ENCODE measurements at places on chromosomes 7 and 10.
A peak's percentile ranks its signal among the peaks of the same experiment; 100 is the strongest.

GRCh38 chr10:102581981-102582580 lies 62.2 kb upstream of the TRIM8 start:
- no peak overlapping the region for H3K4me3 ChIP-seq
- H3K27me3 ChIP-seq = no peaks in the 10 kb centered on the region
- H3K36me3 ChIP-seq = no peaks in the 10 kb centered on the region
- H3K27ac ChIP-seq = peak overlapping the region; percentile 81

DNA sequence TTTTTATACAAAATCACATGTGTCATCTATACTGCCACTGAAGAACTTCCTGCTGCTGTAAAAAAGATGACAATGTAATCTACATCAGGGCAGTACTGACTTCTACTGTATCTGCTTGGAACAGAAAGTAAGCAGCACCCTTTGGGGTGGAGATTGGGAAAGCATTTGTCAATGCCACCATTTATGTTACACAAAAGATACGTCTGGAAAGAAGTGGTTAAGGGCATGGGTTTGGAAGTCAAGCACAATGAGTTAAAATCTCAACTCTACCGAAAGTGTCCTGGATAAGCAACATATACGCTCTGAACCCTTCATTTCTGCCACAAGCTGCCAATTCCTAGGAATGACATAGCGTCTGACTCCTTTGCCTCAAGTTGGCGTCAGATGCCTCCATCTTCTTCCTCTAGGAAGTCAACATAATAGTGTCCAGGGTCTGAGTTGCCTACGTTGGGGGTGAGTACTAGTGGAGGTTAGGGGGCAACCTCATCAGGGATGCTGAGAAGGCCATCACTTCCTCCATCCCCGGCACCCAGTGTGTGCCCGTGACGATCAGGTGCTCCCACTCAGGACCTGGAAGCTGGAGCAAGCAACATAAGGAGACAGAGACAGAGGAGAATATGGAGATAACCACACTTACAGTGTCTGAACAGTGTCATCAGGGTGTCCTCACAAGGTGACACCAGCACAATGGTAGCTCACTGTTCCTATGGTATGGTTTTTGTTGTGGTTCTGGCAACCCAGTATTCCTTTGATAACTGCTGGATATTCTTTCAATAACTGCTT lies 58.3 kb downstream of the SGMS1 start:
- peaks cover 2% of the 10 kb centered on the region for H3K4me1 ChIP-seq
- no peaks in the 10 kb centered on the region for H3K27me3 ChIP-seq

GRCh38 chr10:26112532-26112931 lies 104.0 kb upstream of the GAD2 start:
- no peak overlapping the region for H3K4me3 ChIP-seq
- no peak for DNase-seq
- H3K27me3 ChIP-seq = no peaks in the 10 kb centered on the region
- H3K4me1 ChIP-seq = no peaks in the 10 kb centered on the region
- no peak overlapping the region for H3K27ac ChIP-seq

GRCh38 chr7:133117452-133117851 lies 35.6 kb upstream of the CHCHD3 start:
- H3K4me1 ChIP-seq = no peaks in the 10 kb centered on the region
- H3K27me3 ChIP-seq = no peaks in the 10 kb centered on the region
- no peak overlapping the region for H3K27ac ChIP-seq
- H3K4me3 ChIP-seq = no peak overlapping the region
- peak; percentile 76 for DNase-seq

GRCh38 chr10:92697663-92698511 lies 8.1 kb downstream of the HHEX start:
- no peaks in the 10 kb centered on the region for H3K36me3 ChIP-seq
- H3K27me3 ChIP-seq = peaks cover 83% of the 10 kb centered on the region
- DNase-seq = no peak
- peaks cover 16% of the 10 kb centered on the region for H3K4me1 ChIP-seq
- H3K27ac ChIP-seq = no peak overlapping the region
- H3K4me3 ChIP-seq = no peak overlapping the region

DNA sequence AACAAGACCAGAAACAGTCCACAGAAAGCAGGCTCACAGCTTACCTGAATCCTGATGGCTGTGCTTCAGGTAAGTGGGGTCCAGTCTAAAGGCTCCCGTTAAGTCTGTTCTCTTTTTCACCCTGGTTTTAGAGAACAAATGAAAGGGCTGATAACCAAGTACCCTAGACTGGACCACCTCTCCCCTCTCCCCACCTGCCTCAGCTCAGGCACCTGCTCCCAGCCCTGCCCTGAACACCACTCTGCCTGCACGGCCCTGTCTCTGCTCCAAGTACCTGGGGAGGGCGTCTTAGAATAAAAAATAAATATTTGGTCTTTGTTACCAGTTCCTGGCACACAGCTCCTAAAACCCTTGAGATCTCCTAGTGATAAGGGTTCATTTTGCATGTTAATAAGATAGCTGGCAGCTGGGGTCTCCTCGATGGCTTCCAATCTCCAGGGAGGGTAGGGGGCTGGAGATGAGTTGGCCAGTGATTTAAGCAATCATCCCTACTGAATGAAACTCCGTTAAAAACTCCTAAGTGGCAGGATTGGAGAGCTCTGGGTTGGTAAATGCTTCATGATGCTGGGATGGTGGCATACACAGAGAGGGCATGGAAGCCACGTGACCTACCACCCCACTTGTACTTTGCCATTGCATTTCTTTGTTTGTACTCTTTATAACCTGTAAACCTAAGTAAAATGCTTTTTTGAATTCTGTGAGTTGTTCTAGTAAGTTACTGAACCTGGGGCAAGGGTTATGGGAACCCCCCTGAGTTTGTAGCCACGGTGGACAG lies 29.8 kb upstream of the FIGNL1 start:
- no peak for DNase-seq
- H3K4me1 ChIP-seq = no peaks in the 10 kb centered on the region
- H3K4me3 ChIP-seq = no peak overlapping the region
- no peaks in the 10 kb centered on the region for H3K27me3 ChIP-seq
- H3K36me3 ChIP-seq = no peaks in the 10 kb centered on the region

- H3K27me3 ChIP-seq = no peaks in the 10 kb centered on the region
- peaks cover 3% of the 10 kb centered on the region for H3K4me1 ChIP-seq
- no peak overlapping the region for H3K27ac ChIP-seq
- H3K36me3 ChIP-seq = peaks cover 30% of the 10 kb centered on the region
- DNase-seq = no peak
These were observed 71.6 kb upstream of the GJD4 start for GRCh38 chr10:35533565-35533964.

- DNase-seq = no peak
- no peak overlapping the region for H3K4me3 ChIP-seq
- H3K4me1 ChIP-seq = no peaks in the 10 kb centered on the region
- H3K27me3 ChIP-seq = no peaks in the 10 kb centered on the region
These were observed 704.0 kb upstream of the LRRN3 start for GRCh38 chr7:110386913-110387312.

DNA sequence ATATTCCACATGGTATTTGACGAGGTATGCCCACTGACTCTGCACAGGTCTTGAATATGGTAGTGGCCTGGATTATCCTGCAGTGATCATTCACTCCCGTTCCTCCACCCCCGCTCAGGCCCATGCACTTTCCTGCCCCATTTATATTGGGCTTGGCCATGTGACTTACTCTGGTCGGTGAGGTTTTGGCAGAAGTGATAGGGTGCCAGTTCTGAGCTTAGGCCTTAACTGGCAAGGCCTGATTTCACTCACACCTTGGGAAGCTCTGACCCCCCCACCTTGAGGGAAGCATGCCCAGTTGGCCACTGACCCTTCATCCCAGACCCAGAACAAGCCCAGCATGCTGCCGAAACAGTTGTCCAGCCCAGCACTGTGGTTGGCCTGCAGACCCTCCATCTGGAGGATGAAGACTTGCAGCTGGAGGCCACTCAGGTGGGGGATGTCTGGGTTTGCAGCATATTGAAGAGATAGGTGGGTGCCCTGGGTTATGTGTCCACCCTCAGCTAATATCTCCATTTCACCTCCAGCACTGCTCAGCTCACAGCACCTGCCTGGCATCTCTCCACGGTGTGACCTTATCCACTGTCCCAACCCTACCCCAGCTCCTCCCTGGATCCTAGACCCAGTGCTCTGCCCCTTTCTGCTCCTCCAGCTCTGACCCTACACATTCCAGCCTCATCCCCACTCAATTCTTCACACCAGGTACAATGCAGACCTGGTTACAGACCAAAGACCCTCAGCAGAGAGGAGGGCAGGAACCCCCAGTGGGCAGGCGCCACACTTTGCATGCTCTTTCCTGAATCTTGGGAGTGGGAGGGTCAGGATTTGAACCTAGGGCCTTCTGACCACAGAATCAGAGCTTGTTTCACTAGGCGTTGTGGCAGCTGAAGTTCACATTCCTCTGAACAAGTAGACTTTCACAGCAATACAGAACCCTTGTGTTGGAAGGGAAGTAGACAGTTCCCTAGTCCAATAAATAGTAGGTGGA lies 138.1 kb upstream of the CHST15 start:
- peaks cover 2% of the 10 kb centered on the region for H3K27me3 ChIP-seq
- no peaks in the 10 kb centered on the region for H3K36me3 ChIP-seq
- no peak overlapping the region for H3K27ac ChIP-seq
- H3K4me3 ChIP-seq = no peak overlapping the region
- H3K4me1 ChIP-seq = no peaks in the 10 kb centered on the region

GRCh38 chr7:87058744-87059524 lies 520 bp downstream of the ELAPOR2 start:
- no peaks in the 10 kb centered on the region for H3K36me3 ChIP-seq
- H3K27me3 ChIP-seq = no peaks in the 10 kb centered on the region
- H3K27ac ChIP-seq = peak overlapping the region; percentile 12
- H3K4me1 ChIP-seq = peaks cover 7% of the 10 kb centered on the region

DNA sequence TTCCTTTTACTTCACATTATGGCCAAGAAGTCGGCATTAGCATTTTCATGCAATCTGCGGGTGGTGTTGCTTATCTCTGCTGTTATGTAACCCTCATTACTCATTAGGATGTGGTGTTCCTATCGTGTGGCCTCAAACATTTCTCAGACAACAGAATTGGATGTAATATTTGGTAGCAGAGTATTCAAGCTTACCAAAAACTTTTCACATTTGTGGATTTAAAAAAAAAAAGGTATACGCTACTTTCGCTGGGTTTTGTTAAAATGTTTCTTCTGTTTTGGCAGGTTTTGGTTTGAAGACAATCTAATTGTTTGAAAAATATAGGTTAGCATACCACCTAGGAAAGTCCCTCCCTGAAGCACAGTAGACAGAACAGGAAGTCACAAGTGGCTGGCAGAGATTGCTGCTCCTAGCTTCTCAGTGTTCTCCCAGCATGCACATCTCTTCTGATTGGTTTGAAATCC lies 128.8 kb downstream of the GATA3 start:
- H3K27ac ChIP-seq = no peak overlapping the region
- no peaks in the 10 kb centered on the region for H3K27me3 ChIP-seq
- no peaks in the 10 kb centered on the region for H3K36me3 ChIP-seq
- H3K4me3 ChIP-seq = no peak overlapping the region
- no peaks in the 10 kb centered on the region for H3K4me1 ChIP-seq
- DNase-seq = no peak

DNA sequence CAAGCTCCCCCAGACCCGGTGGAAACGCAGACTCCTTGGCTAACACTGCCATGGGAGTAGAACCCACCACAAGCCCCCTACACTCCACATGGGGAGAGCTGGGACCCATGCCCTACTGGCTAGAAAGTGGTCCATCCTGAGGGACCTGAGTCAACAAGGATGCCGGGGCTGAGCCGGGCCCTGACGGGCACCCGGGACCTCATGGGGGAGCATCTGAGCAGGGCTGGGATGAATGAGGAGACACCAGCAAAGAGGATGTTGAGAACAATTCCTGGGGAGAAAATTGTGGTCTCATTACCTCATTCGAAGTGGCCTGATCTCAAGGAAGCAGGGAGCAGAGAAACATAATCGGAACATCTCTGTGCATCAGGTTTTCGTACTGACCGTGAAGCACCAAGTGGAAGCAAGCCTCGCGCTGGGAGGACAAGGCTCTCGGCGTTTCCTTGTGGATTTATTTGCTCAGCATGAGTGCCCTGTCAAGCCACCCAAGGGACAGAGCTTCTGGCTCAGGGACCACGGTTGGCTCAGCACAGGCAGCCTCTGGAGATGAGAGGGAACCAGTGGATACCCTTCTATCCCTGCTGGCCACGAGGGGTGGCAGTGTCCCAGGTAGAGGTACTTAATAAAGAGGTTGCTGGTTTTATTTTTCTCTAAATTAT lies 132.2 kb upstream of the FAM20C start:
- no peak for DNase-seq
- H3K27ac ChIP-seq = no peak overlapping the region
- no peaks in the 10 kb centered on the region for H3K27me3 ChIP-seq
- no peak overlapping the region for H3K4me3 ChIP-seq

GRCh38 chr7:9498303-9498702 lies 1064.9 kb downstream of the NXPH1 start:
- no peaks in the 10 kb centered on the region for H3K4me1 ChIP-seq
- H3K4me3 ChIP-seq = no peak overlapping the region
- H3K27me3 ChIP-seq = no peaks in the 10 kb centered on the region
- no peak overlapping the region for H3K27ac ChIP-seq
- no peaks in the 10 kb centered on the region for H3K36me3 ChIP-seq

DNA sequence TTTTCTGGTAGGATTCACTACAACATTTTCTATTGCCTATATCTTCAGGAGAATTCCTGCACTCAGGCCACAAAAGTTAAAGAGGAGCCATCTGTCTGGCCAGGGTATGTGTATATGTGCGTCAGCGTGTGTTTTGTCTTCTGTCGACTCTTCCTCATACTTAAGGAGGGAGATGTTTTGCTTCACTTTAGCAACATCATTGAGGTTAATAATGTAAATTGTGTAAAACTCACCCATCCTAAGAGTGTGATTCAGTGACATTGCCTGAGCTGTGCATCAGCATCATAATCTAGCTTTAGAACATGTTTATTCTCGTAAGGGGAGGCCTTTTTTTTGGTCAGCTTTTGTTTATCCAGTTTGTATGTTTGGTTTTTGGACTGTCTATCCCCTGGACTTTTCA lies 23.7 kb downstream of the FBH1 start:
- DNase-seq = no peak
- no peaks in the 10 kb centered on the region for H3K27me3 ChIP-seq
- no peak overlapping the region for H3K4me3 ChIP-seq
- no peaks in the 10 kb centered on the region for H3K4me1 ChIP-seq
- peaks cover 81% of the 10 kb centered on the region for H3K36me3 ChIP-seq
- no peak overlapping the region for H3K27ac ChIP-seq

- DNase-seq = no peak
- no peak overlapping the region for H3K4me3 ChIP-seq
- no peaks in the 10 kb centered on the region for H3K27me3 ChIP-seq
- H3K27ac ChIP-seq = no peak overlapping the region
- peaks cover 4% of the 10 kb centered on the region for H3K4me1 ChIP-seq
- no peaks in the 10 kb centered on the region for H3K36me3 ChIP-seq
These were observed 58.3 kb downstream of the MALSU1 start for GRCh38 chr7:23357190-23358093.

GRCh38 chr10:34299105-34299611 lies 515.9 kb downstream of the PARD3 start:
- no peaks in the 10 kb centered on the region for H3K4me1 ChIP-seq
- no peak overlapping the region for H3K27ac ChIP-seq
- H3K36me3 ChIP-seq = no peaks in the 10 kb centered on the region
- H3K4me3 ChIP-seq = no peak overlapping the region

DNA sequence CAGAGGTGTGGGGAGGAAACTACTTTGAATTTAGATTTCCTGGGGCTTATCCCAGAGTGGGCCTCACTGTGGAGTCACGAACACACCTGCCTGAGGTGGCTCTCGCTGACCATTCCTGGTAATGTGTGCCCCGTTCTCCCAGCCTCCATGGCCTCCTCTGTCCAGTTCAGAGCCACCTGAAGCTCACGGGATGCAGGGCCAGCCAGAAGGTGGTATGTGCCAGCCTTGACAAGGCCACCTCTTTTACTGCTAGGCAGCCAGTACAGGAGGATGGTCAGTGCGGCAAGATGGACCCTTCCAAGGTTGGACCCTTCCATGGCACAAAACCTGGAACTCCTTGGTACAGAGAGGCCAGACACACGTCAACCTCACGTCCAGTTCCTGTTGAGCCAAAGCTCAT lies 210.3 kb downstream of the DNAJB6 start:
- H3K27ac ChIP-seq = no peak overlapping the region
- H3K4me3 ChIP-seq = no peak overlapping the region
- no peak for DNase-seq
- no peaks in the 10 kb centered on the region for H3K27me3 ChIP-seq
- H3K36me3 ChIP-seq = peaks cover 79% of the 10 kb centered on the region
